ENCODE measurements at places on chromosomes 1 and 21.

DNA sequence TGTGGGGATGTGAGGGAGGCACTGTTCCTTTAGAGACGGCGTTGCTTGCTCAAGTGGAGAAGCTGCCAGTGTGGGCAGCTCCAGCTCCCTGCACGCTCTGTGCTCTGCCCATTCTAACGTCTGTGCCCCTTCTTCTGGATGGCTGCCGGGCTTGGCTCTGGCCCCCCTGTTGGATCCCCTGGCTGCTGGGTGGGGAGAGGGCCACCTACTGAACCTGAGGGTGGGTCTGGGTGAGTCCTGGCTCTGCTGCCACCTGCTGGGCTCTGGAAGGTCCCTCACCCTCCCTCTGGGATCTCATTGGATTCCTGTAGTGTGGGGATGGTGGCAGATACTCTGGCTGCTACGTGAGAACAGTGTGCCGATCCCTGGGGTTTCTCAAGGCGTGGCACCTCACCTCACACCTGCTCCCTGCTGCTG is 5.0 kb downstream of the PFKL start:
- no peaks in the 10 kb centered on the region for H3K27me3 ChIP-seq
- no peak overlapping the region for H3K27ac ChIP-seq
- no peak overlapping the region for H3K4me3 ChIP-seq
- DNase-seq = no peak
- H3K36me3 ChIP-seq = no peaks in the 10 kb centered on the region
- H3K4me1 ChIP-seq = peaks cover 4% of the 10 kb centered on the region

- no peak overlapping the region for H3K4me3 ChIP-seq
- no peak for DNase-seq
- H3K36me3 ChIP-seq = no peaks in the 10 kb centered on the region
- H3K27ac ChIP-seq = no peak overlapping the region
- H3K27me3 ChIP-seq = no peaks in the 10 kb centered on the region
- no peaks in the 10 kb centered on the region for H3K4me1 ChIP-seq
Observed at GRCh38 chr1:13664451-13664850, 35.5 kb upstream of the PRDM2 start.

DNA sequence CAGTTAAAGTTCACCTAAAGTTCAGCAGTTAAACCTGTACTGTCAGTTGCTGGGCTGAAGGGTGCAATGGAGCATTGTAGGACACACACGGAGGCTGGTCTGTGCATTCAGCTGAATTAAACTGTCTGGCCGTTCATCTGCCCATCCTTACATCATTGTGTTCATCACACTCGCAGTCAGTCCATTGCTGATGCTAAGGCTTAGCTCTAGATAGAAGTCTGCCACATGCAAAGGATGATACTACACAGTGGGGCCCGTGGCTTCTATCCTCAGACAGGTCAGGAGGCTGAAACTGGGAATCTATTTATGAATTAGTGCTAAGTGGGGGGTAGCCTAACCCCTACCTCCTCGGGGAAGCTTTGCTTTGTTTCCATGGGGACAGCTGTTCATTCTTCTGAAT is 60.4 kb downstream of the CNIH3 start:
- H3K27me3 ChIP-seq = no peaks in the 10 kb centered on the region
- H3K27ac ChIP-seq = no peak overlapping the region
- no peak for DNase-seq
- H3K4me3 ChIP-seq = no peak overlapping the region

DNA sequence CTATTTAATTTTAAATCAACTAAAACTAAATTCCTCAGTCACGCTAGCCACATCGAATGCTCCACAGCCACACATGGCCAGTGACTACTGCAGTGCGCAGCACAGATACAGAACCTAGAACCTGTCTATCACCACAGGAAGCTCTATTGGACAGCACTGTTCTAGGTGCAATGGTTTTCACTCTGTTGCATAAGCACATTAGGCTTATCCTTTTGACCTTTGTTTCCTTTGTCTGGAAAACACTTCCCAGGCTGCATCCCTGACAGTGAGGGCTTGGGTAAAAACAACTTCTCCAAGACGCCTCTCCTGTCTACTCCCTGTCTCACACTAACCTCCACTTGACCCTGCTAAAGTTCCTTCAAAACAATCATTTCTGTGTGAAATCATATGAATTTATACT is 33.6 kb upstream of the RAP1GAP start:
- H3K27ac ChIP-seq = no peak overlapping the region
- H3K27me3 ChIP-seq = no peaks in the 10 kb centered on the region
- H3K4me1 ChIP-seq = no peaks in the 10 kb centered on the region
- H3K4me3 ChIP-seq = no peak overlapping the region
- H3K36me3 ChIP-seq = peaks cover 3% of the 10 kb centered on the region

DNA sequence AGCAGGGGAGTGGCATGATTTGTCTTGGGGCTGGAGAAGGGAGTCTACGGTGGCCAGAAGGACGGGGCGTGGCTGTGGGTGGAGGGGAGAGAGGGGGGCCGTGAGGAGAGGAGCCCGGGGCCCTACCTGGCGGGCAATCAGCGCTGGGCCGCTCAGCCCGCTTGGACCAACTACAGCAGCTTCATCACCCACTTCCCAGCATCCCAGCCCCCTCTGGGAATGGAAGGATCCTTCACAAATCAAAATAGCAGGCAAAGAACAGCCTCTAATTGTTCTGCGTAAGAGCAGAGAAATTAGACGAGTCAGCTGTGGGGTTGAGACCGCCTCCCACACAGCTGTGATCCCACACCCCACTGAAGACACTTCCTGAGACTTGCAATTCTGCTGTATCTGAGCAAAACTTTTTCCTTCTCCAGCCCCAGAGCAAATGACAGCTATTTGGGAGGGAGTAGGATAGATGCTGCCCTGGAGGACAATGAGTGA is 43.5 kb downstream of the OPRD1 start:
- H3K4me3 ChIP-seq = no peak overlapping the region
- H3K27ac ChIP-seq = no peak overlapping the region
- no peak for DNase-seq

GRCh38 chr1:10616696-10617095 is 141.9 kb downstream of the PEX14 start:
- H3K27me3 ChIP-seq = no peaks in the 10 kb centered on the region
- H3K4me1 ChIP-seq = peaks cover 8% of the 10 kb centered on the region
- no peak for DNase-seq
- H3K27ac ChIP-seq = no peak overlapping the region

DNA sequence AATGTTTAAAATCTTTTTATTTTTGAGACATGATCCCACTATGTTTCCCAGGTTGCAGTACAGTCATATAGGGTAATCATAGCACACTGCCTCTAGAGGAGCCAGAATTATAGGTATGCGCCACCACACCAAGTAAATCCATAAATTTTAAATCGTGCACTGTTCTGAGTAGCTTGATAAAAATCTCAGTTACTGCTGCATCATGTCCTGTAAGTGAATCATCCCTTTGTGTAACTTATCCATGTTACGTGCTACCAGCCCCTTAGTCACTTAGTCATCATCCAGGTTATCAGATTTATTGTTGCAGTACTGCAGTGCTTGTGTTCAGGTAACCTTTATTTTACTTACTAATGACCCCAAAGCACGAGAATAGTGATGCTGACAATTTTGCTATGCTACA is 1770.9 kb downstream of the BRINP3 start:
- no peaks in the 10 kb centered on the region for H3K4me1 ChIP-seq
- no peaks in the 10 kb centered on the region for H3K36me3 ChIP-seq
- no peak for DNase-seq

DNA sequence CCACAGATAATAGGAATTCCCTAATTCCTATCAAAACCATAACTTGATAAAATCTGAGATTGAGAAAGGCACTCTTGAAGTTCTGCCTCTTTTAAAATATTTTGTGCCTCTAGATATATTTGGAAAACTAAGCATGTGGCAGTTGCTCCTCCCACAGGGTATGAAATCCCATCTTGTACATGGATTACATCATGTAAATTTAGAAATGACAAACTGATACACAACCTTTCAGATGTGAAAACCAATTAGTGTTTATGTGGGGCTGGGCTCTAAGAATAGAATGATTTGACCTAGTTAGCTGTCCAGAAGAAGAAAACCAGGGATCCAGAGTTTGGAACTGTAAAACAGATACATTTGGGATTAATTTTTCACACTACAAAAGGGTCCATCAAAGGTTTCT is 15.7 kb downstream of the LRRC53 start:
- H3K4me3 ChIP-seq = no peak overlapping the region
- no peaks in the 10 kb centered on the region for H3K36me3 ChIP-seq
- DNase-seq = no peak
- no peaks in the 10 kb centered on the region for H3K27me3 ChIP-seq
- no peak overlapping the region for H3K27ac ChIP-seq

- H3K4me3 ChIP-seq = no peak overlapping the region
- H3K4me1 ChIP-seq = peaks cover 1% of the 10 kb centered on the region
- no peak overlapping the region for H3K27ac ChIP-seq
- no peaks in the 10 kb centered on the region for H3K27me3 ChIP-seq
Observed at GRCh38 chr1:116574581-116575291, 3.9 kb upstream of the CD58 start.

- no peaks in the 10 kb centered on the region for H3K36me3 ChIP-seq
- no peak overlapping the region for H3K4me3 ChIP-seq
Observed at GRCh38 chr1:1347026-1347595, 2.1 kb downstream of the DVL1 start.

- no peak for DNase-seq
- H3K4me3 ChIP-seq = no peak overlapping the region
- H3K36me3 ChIP-seq = no peaks in the 10 kb centered on the region
- H3K27ac ChIP-seq = no peak overlapping the region
- H3K27me3 ChIP-seq = no peaks in the 10 kb centered on the region
- peaks cover 5% of the 10 kb centered on the region for H3K4me1 ChIP-seq
Observed at GRCh38 chr1:50251702-50252101, 143.0 kb downstream of the ELAVL4 start.

DNA sequence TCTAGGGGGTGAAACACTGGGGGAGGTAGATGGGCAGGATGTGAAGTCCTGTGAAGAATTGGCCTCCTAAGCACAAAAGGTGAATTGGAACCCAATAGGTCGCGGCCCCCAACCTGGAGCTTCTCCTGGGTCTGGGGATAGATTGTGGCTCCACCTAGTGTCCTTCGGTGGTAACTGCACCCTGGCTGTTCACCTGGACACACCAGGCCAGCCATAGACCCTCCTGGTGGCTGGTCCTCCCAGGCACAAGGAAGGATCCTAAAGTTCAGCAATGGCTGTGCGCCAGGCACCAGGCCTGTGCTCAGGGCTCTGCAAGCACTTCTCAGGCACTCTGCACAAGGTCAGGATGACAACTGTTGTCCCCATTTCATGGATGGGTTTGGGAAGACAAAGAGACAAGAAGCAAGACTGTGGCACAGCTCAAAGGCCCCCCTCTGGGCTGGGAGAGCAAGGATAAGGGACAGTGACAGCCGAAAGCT is 13.5 kb downstream of the ESPN start:
- H3K27me3 ChIP-seq = peaks cover 4% of the 10 kb centered on the region
- H3K4me3 ChIP-seq = no peak overlapping the region
- no peak for DNase-seq
- H3K27ac ChIP-seq = no peak overlapping the region
- H3K36me3 ChIP-seq = no peaks in the 10 kb centered on the region

GRCh38 chr1:31535561-31535960 is 40.8 kb upstream of the TINAGL1 start:
- no peak for DNase-seq

DNA sequence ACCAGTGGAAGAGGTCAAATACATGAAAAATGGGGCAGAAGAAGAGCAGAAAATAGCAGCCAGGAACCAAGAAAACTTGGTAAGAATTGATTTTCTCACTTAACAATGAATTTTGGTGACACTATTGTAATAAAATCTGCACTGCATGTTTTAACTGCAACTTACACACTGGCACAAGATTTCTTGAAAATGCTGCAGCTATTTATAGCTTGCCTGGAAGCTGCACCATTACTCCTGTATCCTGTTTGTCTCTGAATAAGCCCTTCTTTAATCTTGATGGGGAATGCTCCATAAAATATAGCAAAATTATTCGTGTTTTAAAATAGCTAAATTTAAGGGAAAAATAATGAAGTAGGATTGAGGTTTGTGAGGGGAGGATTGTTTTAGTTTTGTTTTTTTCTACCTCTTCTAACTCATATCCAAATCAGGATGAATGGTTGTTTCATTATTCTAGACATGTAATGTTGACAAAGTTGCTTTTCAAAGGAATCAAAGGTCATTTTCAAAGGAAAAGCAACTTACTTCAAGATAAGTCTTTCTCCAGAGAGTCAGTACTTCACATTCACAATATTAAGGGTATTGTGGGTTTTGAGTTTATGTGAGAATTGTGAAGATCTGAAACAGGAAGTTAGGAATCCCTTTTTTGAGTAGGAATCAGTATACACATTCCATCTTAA is 120.9 kb downstream of the C1orf21 start:
- no peaks in the 10 kb centered on the region for H3K36me3 ChIP-seq

DNA sequence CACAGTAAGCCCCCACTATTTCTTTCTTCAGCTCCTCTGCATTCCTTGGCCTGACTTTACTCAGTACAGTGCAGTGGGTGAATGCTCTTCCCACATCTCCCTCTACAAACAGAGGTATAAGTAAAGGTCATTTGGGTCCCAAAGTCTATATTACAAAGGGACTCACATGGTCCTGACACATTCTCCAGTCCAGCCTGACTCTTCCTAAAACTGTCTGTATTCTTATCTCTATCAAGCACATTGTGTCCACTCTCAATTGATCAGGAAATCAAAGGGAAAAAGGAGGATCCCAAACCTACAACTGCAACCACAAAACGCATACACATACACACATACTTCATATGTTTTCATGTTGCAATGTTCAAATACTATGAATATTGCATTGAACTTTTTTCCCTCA is 49.4 kb downstream of the FRRS1 start:
- H3K27ac ChIP-seq = no peak overlapping the region
- no peaks in the 10 kb centered on the region for H3K36me3 ChIP-seq
- DNase-seq = no peak
- no peak overlapping the region for H3K4me3 ChIP-seq
- no peaks in the 10 kb centered on the region for H3K4me1 ChIP-seq
- H3K27me3 ChIP-seq = no peaks in the 10 kb centered on the region

- no peak for DNase-seq
- no peaks in the 10 kb centered on the region for H3K4me1 ChIP-seq
- no peaks in the 10 kb centered on the region for H3K27me3 ChIP-seq
- no peak overlapping the region for H3K4me3 ChIP-seq
- H3K27ac ChIP-seq = no peak overlapping the region
Observed at GRCh38 chr1:160363010-160363409, 3.9 kb upstream of the NHLH1 start.

DNA sequence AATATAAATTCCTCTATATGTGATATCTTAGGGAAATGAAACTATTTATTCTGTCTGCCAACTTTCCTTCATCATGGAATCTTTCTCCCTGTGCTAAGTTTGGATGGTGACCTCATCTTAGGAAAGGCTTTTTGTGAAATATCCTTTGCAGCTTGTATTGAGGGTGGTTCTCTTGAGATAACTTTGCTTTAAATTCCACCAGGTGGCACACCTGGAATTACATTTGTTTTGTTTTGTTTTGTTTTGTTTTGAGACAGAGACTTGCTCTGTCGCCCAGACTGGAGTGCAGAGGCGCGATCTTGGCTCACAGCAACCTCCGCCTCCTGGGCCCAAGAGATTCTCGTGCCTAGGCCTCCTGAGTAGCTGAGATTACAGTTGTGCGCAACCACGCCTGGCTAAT is 7.6 kb upstream of the CD1A start:
- no peak overlapping the region for H3K27ac ChIP-seq
- no peak overlapping the region for H3K4me3 ChIP-seq
- H3K36me3 ChIP-seq = no peaks in the 10 kb centered on the region
- H3K27me3 ChIP-seq = no peaks in the 10 kb centered on the region

GRCh38 chr1:54167422-54168139 is 14.8 kb upstream of the CDCP2 start:
- DNase-seq = no peak
- no peak overlapping the region for H3K27ac ChIP-seq
- H3K27me3 ChIP-seq = no peaks in the 10 kb centered on the region
- no peaks in the 10 kb centered on the region for H3K36me3 ChIP-seq
- no peak overlapping the region for H3K4me3 ChIP-seq
